ENCODE measurements at places on chromosomes 1 and 21.

DNA sequence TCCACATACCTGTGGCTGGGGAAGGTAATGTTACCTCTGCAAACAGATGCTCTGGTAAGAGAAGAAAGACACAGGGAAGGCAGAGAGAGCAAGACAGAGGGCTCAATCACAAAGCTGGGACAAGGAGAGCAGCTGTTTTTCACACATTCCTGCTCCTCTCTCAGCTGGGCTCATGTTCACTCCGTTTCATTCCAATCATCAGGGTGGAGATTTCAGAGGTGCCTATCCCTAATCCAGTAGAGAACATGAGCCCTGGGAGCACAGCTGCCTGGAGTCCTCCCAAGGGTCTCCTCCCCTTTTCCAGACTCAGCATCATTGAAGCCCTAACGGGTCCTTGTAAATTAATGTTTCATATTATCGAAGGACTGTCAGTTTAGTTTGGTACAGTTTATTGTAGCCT, 19.4 kb downstream of the GADD45A start:
- no peak for DNase-seq

DNA sequence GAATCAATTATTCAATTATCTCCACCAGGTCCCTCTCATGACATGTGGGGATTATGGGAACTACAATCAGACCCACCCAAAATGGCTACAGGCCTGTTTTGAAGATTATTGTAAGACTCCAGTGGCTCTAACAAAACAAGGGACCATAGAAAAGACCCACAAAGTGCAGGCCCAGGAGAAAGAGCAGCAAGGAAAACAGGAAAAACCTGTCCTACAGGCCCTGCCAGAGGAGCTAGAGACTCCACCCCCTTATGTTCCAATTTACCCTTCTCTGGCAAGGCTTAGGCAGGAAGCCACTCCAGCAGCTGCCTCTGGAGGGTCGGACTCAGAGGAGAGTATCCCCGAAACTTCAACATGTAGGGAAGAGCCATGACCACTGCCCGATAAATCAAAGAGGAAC, 96.5 kb downstream of the LIPI start:
- DNase-seq: no peak

DNA sequence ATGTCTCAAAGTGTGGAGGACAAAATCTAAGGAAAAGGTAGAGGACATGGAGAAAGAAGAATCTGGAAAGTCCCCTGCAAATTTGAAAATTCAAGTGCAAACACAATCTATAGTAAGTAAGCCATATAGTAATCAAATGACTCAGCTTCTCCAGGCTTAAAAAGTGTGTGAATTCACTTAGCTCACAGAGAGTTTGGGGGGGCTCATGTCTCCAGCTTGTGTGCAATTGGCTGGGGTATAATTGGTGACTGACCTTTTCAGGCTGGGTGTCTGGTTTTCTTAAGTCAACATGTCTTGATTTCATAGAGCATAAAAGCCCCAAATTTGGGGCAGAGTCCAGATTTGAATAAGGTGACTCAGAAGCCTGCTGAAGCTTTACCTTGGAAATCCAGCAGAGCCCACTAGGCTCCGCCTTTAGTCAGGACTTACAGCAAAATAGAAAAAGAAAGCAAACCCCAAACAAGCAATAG, 8.6 kb downstream of the CLDN14 start:
- no peak for DNase-seq

DNA sequence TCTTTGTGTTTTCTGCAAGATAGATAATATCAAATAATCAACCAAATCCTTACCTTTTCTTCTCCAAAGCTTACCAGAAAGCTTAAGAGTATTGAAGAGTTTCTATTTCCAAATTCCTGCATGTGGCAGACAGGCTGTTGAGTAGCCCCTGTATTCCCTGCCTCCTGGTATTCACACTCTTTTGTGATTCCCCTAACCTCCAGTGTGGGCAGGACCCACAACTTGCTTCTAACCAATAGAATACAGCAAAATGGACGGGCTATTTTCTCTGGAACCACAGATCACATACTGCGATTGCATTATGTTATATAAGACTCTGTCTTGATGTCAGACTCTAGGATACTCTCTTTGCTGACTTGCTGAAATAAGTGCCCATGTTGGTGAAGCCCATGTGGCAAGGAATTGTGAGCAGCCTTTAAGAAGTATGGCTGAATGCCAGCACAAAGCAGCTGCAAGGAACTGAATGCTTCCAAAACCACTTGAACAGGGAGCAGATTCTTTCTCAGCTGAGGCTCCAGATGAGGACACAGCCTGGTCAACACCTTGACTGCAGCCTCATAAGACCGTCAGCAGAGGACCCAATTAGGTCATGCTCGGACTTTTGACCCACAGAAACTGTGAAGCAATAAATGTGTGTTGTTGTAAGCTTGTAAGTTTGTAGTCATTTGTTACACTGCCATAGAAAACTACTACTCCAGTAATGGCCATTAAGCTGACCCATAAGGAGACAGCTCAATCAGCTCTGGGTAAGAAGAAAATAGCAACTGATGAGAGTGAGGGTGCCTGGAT, 47.9 kb upstream of the PLXNA2 start:
- no peak for DNase-seq

DNA sequence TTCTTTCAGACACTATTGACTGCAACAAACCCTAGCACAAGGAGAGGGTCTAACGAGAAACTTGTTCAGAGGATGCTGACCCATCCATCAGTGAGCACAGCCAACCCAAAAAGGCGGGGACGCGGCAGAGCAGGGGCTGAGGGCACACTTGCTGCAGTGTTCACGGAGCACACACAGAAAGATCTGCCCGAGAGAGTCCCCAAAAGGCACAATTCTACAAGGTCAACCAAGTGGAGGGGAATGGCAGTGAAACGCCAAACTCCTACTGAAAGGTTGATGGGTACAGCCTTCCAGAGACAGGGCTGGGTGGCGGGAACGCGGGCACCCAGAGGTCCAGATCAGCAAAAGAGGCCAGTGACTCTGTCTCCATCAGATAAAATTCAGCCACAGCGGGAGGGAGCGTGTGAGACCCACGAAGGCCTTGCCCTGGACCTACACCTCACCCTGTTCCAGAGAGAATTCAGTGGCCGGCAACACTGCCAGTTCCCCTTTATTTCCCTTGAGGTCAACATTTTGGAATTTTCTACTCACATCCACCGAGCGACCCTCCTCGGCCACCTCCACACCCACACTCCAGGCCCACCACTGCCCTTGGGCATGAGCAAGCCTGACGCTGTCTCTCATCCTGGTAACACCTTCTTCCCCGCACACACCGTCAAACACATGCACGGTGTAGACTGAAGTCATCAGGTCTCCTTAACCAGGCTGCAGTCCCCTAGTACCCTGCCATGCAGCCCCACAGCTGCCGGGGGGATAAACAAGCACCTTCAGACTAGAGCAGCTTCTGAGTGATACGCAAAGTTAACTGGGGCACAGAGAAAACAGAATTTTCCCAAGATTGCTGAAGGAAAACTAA, 5.5 kb downstream of the GNG4 start:
- no peak for DNase-seq

- peak; percentile 62 for DNase-seq
These were observed 131.4 kb downstream of the MRPS6 start for GRCh38 chr21:34204481-34205439.

Measured in NCI-H1417 treated with DMSO at 0.1 percent for 48 hours (cell line).